Hematopoietic multipotent progenitor cell treated with erythropoietin and hydrocortisone succinate and interleukin-3 and kit ligand, for 6 days (in vitro differentiated cells): ENCODE measurements at places on chromosomes 11 and 22.

DNA sequence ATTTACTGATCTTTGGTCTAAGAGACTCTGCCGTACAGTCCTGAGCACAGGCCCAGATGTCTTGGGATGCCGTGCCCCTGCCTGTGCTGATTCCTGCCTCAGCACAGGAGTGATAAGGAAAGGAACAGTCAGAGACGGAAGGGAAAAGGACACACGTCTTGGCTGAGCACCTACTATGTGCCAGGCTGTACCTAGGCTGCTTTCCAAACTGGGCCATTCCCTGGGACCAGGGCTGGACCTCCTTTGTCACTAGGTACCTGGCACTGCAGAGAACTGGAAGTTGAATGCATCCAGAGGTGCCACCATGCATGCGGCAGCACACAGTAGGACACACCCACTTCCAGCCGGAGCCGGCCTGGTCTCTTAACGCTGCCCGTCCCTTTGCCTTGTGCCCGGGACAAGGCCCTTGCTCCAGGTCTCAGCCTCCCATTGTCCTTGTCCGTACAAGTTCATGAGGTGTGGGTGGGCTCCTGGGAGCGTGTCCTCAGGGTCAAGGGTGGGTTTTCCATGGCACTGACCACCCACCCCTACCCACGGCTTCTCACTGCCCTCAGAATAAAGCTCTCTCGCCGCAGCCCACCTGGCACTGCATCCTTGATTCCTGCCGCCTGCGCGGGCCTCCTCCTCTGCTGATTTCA lies 1.1 kb upstream of the SSTR3 start:
- no peak for DNase-seq

DNA sequence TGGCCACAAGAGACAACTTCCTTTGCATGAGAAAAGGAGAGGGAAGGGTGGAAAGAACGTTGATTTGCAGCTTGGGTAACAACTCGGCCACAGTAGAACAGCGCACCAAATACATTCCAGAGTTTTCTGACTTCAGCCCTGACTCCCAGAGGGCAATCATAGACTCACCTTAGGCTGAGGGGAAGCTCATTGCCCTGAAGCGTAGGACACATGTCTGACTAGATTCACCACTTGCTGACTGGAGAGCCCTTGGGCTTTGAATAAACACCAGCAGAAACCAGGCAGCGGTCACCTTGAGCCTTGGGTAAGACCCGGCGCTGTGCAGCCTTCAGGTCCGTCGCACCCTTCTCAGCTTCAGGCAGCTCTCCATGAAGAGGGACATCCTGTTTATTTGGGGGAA lies 151.8 kb upstream of the GRIA4 start:
- no peak for DNase-seq

- no peak for DNase-seq
Measured at GRCh38 chr22:19961868-19962245, 20.2 kb upstream of the TXNRD2 start.

GRCh38 chr11:123491241-123491640 lies 61.2 kb downstream of the GRAMD1B start:
- DNase-seq = no peak

DNA sequence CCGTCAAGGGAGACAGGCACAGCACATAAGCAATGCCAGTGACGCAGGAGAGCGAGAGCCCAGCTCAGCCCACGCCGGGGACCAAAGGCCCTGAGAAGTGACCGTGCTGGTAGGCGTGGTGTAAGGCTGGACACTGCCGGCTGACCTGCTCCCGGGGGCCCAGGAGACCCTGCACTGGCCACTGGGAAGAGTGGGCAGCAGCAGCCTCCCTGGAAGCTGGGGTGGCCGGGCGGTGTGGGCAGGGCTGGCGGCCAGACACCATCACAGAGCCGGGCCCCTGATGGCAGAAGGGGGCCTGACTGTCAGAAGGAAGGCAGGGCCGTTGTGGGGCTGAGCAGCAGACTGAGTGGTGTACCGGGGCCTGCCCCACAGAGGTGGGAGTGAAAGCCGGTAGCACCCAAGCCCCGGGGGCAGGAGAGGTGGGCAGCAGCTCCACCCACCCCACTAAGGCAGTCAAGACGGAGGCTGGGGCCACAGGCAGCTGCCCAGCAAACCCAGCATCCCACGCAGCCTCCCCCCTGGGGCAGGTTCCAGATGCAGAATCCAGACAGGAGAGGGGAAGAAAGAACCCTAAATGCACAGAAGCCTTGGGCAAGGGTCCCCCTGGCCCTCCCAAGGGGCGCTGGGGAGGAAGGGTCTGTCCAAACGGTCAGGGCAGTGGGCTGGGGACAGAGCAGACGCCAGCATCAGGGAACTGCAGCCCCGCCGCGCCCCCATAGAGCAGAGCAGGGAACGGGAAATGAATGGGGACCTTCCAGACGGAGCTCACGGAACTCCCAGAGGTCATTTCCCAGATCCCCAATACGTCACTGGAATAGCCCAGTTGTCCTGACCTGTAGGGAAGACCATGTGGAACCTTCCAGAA lies 205.2 kb downstream of the BRD1 start:
- DNase-seq = no peak

- no peak for DNase-seq
Measured at GRCh38 chr22:44020981-44021380, 3.1 kb upstream of the PARVB start.

GRCh38 chr11:64297699-64298358 lies 2.3 kb upstream of the CATSPERZ start:
- DNase-seq = peak; percentile 65

DNA sequence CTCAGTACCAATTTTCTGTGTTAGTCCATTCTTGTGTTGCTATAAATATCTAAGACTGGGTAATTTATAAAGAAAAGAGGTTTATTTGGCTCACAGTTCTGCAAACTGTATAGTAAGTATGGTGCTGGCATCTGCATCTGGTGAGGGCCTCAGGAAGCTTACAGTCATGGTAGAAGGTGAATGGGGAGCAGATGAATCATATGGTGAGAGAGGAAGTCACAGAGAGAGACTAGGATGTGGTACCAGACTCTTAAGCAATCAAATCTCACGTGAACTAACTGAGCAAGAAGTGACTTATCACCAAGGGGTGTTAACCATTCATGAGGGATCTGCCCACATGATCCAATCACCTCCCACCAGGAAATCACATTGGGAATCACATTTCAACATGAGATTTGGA lies 60.8 kb upstream of the ZBED5 start:
- DNase-seq = peak; percentile 47

GRCh38 chr11:34478845-34479663 lies 34.5 kb downstream of the ELF5 start:
- no peak for DNase-seq

GRCh38 chr11:82559609-82560008 lies 174.1 kb downstream of the FAM181B start:
- no peak for DNase-seq

DNA sequence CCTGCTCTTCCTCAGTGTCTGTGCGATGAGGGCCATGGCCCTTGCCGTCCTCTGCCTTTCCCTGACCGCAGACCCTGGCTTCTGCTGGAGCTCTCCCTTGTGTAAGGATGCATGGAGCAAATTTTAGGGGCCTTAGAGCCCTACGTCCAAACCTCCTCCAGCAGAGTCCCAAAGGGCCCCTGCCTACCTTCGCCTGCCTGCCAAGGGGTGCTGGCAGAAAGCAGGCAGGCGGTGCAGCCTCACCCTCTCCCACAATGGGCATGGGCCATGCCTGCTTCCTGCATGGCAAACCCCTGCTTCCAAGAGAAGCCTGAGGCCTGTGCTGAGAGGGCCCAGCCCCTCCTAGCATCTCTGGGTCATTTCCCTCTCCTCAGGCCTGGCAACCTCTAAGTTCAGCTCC lies 71.3 kb upstream of the FGF3 start:
- no peak for DNase-seq

GRCh38 chr22:48943567-48944432 lies 883.9 kb downstream of the BRD1 start:
- peak; percentile 39 for DNase-seq

GRCh38 chr22:20738394-20739089 lies 35.4 kb upstream of the SERPIND1 start:
- peak; percentile 23 for DNase-seq

DNA sequence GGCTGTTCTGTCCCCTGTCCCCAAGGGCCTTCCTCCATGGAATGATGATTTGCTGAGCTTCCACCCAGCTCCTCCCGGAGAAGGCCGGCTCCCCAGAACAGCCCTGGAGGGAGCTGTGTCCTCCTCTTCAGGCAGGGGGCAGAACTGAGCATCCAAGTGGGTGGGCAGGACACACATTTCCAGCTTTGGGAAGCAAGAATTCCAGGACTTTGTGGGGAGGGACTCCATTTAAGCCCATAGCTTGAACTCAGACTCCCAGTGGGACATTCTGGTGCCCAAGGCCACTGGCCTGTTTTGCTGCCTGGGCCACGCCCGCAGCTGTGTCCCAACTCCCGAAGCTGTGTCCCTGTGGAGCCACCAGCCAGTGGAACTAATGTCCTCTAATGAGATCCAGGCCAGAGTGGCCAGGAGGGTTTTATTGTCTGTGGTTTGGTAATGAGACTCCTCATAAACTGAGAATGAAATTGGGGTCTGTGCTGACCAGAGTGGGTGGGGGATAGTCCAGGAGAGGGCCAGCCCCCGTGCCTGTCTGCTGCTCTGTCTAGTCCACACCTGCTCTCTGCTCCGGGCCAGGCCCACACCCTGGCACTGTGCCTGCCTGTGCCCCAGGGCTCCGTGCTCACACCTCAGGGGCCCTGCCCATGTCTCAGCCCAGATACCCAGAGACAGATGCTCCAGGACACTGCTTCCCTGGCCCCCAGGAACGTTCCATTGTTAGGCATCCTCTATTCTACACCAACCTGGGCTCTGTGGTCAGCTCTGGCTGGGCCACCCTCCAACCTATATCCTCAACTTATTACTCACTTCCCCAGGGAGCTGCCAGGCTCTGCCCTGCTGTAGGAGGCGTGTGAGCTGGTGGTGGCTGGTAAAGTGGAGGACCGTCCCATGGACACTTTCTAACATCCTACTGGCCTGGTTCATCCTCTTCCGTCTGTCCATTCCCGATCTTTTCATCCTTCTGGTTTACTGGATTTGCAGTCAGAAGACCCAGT lies 7.6 kb downstream of the NECTIN1 start:
- DNase-seq = peak; percentile 27

DNA sequence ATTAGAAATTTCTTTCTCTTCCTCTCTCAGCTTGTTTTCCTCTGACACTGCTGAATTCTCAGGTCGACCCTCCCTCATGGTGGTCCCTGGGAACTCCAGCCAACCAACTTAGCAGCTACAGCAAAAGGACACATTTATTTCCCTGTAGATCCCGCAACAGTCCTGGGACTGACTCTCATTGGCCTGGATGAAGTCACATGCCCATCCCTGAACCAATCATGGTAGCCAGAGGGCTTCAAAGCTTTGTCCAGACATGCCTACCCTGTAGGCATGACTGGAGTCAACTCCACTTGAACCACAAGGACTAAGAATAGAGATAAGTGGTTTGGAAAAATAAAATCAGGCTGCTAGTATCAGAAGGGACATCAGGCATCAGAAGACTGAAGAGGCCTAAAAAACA lies 84.6 kb upstream of the LRRC55 start:
- DNase-seq = no peak

- peak; percentile 35 for DNase-seq
Measured at GRCh38 chr11:111585371-111585770, 16.9 kb upstream of the SIK2 start.

DNA sequence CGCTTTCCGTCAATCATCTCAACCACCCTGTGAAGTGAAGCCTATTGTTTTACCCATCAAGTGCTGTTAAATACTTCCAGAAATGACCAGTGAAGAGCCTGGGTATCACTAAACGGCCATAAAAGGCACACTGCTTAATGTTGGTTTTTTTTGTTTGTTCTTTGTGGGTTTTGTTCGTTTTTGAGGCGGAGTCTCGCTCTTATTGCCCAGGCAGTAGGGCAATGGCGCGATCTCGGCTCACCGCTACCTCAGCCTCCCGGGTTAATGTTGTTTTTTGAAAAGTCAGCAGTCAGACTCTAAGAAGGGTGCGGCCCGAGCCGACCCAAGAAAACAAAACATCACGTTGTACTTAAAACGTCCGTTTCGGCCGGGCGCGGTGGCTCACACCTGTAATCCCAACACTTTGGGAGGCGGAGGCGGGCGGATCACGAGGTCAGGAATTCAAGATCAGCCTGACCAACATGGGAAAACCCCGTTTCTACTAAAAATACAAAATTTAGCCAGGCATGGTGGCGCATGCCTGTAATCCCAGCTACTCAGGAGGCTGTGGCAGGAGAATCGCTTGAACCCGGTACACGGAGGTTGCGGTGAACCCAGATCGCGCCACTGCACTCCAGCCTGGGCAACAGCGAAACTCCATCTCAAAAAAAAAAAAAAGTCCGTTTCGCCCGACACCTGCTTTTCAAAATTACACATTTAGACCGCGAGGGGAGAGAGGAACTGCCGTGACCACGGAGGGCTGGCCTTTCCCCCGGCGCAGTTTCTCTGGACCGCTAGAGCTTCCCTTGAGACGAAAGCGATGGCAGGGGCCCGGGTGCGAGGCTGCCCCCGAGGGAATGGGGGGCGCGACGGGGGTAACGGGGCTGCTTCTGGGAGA lies 714 bp downstream of the CD59 start:
- DNase-seq = peak; percentile 73

DNA sequence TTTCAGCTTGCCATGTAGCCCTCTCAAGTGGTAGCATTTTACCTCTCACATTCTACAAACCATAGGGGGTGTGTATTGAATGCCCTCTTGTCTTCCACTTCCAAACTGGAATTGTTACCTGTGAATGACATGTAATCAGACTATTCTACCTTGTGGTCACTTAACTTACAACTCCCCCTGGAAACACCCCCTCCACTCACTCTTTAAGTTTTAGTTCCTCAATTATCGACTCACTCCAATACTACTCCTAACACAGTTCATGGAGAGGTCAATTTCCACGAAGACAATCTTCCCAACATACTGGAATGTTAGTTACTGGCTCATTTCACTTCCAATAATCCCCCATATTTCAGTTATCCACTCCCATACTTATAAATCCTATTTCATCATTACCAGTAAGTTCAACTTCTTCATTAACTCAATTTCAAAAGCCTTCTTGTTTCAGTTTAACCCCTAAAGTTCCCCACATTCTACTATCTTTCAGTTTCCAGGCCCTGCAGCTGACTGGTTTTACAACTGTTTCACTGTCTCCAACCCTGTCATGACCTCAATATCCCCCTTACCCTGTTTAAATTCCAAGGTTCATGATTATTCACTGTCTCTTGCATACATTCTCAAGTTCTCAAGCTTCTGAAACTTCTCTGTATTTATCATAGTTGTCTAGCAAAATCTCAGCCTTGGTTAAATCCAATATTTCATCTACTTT lies 92.5 kb downstream of the C11orf87 start:
- no peak for DNase-seq

DNA sequence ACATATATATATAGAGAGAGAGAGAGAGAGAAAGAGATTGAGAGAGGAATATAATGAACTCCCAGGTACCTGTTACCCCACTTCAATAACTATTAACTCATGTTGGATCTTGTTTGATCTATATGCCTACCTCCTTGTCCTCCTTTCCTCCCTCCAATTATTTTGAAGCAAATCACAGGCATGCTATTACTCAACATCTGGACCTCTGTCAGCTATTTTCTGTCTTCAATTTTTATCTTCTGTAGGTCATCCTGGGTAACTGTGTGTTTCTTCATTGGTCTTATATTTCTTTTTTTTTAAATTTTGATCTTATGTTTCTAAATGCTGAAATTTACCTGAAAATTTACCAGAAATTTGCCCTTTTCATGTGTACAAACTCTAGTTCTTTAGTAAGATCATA lies 24.8 kb downstream of the UVRAG start:
- no peak for DNase-seq
